LoVo (cell line): ENCODE measurements at places on chromosomes 5 and 9.

- DNase-seq, result no peak
Observed at GRCh38 chr9:134607971-134608370, 33.6 kb upstream of the COL5A1 start.

DNA sequence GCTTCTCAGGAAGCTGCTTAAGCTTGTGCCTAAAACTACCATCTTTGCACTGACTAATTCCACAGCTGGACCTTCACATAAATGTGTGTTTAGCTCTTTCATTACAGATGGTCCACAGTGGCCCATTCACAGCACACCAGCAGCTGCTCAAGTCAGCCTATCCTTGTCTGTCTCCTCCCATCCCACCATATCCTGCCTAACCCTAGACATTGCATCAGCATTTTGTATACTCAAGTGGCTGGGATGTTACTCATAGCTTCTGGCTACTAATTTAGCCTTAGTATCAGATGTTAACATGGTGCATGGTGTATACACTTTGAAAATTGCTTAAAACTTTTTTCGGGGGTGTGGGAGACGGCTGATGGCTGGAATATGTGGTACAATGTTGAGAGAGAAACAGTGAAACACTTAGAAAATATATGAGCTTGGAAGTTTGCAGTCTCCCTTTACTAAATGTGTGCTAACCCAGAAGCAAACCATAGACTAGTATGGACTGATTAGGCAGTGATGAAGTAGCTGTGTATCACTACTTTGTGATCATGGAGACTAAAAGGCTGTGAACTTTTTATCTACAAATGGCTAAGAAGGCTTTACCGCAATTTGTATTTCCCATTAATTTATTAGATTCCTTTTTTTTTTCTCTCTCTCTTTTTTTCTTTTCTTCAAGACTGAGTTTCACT is 83.1 kb downstream of the JMY start:
- DNase-seq, result peak; percentile 6

DNA sequence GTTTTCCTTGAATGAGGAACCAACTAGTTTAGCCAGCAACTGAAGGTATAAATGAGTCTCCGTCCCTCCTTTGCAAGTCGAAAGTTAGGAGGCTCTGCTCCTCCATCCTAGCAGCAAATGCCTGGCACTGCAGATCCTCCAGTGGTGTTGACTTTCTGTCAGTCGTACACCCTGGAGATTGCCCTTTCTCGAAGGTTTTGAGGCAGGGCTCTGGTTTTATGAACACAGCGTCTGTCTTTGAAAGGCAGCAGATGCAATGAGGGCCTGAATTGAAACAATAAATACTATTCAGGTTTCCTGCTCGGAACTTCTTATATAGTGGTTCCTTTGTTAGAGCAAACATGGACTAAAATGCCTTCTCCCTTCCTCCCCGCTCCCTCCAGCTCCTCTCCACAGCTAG is 284.0 kb downstream of the TMEM38B start:
- DNase-seq, result no peak

DNA sequence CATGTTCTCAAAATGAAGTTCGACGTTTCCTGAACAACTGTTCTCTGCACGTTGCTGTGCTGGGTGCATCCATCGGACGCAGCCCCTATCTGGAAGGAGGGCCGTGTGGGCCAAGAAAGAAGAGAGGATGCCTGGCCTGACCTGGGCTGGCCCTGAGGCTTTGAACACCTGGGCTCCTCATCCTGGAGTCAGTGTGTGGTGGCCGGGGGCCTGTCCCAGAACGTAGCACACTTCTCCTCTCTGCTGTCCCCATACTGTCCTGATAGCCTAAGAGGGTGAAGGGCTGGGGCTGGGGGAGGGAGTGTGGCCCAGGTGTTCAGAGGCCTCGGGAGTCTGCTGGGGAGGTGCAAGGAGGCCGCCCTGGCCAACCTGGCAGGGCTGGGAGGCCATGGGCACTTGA is 21.5 kb downstream of the COL5A1 start:
- no peak for DNase-seq

GRCh38 chr9:132006677-132007370 is 72.8 kb downstream of the MED27 start:
- DNase-seq, result no peak
